ENCODE measurements at places on chromosomes 6 and 20.
A peak's percentile ranks its signal among the peaks of the same experiment; 100 is the strongest.

GRCh38 chr20:33731693-33732165 is at the start of gene ZNF341:
ZNF341 (plus strand) TSS chr20:33731996; CDS start chr20:33732022, 26 bp downstream.
- peak; percentile 95 for DNase-seq

- no peak for DNase-seq
These were observed 2.0 kb downstream of the PI3 start for GRCh38 chr20:45176526-45177267.

DNA sequence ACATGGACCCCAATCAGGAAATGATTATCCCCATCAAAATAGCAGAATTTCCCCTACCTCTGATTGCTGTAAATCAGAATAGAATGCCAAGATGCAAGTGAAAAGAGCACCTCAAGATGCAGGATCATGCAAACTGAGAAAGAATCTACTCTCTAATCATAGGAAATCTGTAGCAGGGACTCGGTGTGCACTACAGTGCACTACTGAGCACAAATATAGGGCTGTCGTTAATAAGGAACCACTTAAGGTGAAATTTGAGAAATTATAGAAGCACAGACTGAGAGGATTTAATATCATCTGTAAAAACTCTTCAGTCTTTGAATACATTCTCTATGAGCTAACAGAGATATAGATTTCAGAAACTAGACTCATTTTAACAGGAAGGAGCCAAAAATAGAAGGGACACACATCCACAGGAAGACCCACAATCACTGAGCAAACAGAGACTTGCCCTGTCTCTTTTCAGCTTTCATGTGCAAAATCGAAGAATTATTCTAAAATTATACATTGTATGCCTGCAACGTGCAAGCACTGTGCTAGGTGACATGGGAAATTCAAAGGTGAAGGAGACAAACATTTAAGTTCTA is 278.3 kb downstream of the HIVEP2 start:
- no peak for DNase-seq

GRCh38 chr6:56938649-56939191 is 16.2 kb upstream of the BEND6 start:
- DNase-seq, result no peak

GRCh38 chr20:25282034-25282781 is 34.3 kb downstream of the PYGB start:
- DNase-seq, result no peak

DNA sequence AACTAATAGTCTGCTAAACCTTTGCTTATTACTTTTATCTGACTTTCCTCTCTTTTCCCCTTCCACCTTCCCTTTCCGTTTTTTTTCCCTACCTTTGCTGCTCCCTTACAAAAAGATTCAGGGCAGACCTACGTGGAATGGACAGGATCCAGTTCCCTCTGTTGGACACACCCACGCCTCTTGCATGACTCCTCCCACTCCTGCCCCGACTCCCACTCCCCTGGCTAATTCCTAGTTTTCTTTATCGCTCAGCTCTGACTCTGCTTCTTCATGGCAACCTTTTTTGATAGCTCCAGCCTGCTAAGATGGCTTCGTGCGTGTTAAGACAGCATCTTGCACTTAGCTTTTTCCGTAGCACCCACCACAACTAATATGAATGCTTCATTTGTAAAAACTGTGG is 715.6 kb upstream of the NRSN1 start:
- no peak for DNase-seq

DNA sequence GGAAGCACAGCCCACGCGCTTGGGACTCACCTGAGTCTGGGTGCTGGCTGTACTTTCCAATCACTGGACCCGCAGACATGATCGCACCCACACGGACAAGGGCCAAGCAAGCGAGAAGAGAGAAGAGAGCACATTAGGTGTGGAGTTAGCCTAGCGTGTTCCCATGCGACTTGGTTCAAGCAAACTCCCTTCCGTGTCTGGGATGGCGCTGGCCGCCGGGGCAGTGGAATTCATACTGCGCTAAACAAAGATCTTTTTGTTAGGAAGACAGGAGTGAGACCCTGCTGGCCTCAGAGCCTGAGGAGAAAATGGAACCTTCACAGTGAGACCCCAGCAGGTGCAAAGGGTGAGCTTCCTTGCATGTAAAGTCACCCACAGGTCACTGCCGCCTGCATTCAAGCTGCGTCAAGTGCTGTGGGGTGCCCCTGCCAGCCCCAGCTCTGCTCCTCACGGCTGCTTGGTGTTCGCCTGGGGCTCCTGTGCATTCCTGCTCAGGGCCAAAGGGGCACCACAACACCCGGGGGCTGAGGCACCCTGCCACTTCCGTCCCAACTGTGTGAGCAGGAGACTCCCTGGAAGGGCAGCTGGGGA is 26.4 kb downstream of the PSMG4 start:
- no peak for DNase-seq

- no peak for DNase-seq
These were observed 277.7 kb downstream of the NRN1 start for GRCh38 chr6:5729080-5729434.

GRCh38 chr20:41783423-41784208 is 165.4 kb upstream of the CHD6 start:
- DNase-seq, result no peak

GRCh38 chr6:4311976-4312860 is 176.8 kb upstream of the ECI2 start:
- no peak for DNase-seq

- no peak for DNase-seq
These were observed 73.5 kb downstream of the EFHC1 start for GRCh38 chr6:52493669-52494068.

DNA sequence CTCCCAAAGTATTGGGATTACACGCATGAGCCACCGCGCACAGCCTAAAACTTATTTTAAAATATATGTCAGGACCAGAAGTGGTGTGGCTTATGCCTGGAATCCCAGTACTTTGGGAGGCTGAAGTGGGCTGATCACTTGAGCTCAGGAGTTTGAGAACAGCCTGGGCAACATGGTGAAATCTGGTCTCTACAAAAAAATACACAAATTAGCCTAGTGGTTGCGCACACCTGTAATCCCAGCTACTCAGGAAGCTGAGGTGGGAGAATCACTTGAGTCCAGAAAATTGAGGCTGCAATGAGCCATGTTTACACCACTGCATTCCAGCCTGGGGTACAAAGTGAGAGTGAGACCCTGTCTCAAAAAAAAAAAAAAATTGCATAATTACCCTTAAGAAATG is 13.7 kb downstream of the PXT1 start:
- peak; percentile 27 for DNase-seq

DNA sequence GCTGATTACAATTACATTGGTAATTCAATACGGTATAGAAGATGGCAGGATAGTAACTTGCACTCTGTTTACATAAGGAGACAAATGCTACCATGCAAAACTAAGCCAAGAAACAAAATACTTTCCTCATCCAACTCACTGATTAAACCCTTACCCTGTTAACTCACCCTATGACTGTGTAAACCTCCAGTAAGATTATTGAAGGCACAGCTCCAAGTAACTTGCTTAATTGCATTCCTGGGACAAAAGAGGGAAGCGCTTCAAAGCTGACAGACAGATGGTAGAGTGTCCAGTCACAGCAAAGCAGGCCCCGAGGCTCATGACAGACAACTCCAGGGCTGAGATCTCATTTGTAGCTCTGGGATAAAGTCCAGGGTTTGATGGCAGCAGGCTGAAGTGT is 6.9 kb upstream of the KIF16B start:
- no peak for DNase-seq
